Endothelial cell (in vitro differentiated cells): ENCODE measurements at places on chromosomes 6 and 20. TPM values are rescaled to one million over a fixed set of nuclear protein-coding genes. Genes with fewer than 3 reads are reported as not detected.

- no peak overlapping the region for H3K4me3 ChIP-seq
- peak; percentile 53 for DNase-seq
- peaks cover 2% of the 10 kb centered on the region for H3K27me3 ChIP-seq
- peaks cover 5% of the 10 kb centered on the region for H3K36me3 ChIP-seq
These were observed 148.3 kb upstream of the RPS6KA2 start for GRCh38 chr6:166775180-166775922.

- no peaks in the 10 kb centered on the region for H3K36me3 ChIP-seq
- peaks cover 4% of the 10 kb centered on the region for H3K27me3 ChIP-seq
- H3K27ac ChIP-seq: no peak overlapping the region
- no peak for DNase-seq
These were observed 58.7 kb downstream of the KIF13A start for GRCh38 chr6:17928514-17929430.

DNA sequence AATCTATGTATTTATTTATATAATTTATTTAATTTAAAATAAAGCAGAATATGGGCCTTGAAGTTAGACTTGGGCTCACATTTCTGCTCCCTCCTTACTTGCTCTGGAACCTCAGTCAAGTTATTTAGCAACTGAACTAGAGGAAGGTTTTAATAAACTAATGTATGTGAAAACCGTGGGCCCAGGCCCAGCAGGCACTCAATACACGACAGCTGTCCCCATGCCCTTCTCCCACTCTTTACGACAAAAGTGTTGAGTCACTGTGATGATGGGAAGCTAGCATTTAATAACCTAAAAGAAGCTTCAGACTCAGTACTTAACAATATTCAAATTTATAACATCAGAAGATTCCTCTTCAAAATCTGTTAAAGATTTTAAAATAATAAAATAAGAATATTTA is 46.7 kb downstream of the SERAC1 start:
- H3K27ac ChIP-seq: no peak overlapping the region
- DNase-seq: no peak
- peaks cover 5% of the 10 kb centered on the region for H3K36me3 ChIP-seq
- no peaks in the 10 kb centered on the region for H3K4me1 ChIP-seq
- H3K27me3 ChIP-seq: no peaks in the 10 kb centered on the region
- no peak overlapping the region for H3K4me3 ChIP-seq

DNA sequence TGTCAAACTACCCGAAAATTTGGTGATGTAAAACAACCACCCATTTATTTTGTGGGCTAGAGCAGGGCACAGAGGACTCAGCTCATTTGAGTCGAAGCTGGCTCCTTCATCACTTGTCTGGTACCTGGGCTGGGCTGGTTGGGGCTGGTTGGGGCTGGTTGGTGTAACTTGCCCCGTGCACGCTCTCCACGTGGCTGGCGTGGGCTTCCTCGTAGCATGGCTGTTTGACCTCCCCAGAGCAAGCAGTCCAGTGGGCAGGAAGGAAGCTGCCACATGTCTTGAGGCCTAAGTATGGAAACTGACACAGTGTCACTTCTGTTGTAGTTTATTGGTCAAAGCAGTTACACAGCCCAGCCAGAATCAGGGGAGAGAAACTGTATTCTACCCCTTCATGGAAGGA is 27.1 kb downstream of the BCAS4 start:
- no peak overlapping the region for H3K4me3 ChIP-seq
- H3K4me1 ChIP-seq: peaks cover 22% of the 10 kb centered on the region
- no peak for DNase-seq
- H3K36me3 ChIP-seq: peaks cover 5% of the 10 kb centered on the region

DNA sequence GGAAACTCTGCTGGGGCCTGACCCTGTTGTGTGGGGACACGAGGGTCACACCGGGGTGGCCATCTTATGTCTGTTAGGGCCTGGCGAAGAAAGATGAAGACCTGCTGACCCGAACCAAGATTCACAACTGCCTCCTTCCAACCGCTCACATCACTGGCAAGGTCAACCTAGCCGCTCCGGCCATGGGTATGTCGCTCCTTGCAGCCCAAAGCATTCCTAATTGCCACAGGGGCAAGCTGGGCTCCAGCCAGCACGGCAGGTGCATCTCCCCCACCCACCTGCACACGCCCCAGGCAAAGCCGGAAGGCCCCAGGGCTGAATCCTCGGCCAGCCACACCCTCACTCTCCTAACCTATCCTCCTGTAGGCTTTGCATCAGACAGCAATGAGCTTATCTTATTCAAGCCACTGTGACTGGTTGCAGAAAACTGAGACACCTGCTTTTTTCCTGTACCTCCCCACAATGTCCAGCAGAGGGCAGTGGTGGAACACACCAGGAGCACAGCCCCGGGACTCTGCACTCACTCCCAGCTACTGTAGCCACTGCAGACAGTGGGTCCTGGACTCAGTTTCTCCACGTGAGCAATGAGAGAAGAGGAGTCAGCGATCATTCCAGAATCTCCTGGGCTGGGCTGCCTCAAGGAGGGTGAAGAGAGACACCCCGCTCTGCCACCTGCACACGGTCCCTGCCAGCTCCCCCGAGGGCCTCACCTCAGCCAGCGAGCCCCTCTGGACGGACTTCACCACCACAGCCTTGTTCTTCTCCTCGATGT is 170.2 kb downstream of the PREX1 start:
- peaks cover 27% of the 10 kb centered on the region for H3K27me3 ChIP-seq
- H3K4me1 ChIP-seq: peaks cover 17% of the 10 kb centered on the region
- no peak overlapping the region for H3K27ac ChIP-seq
- H3K4me3 ChIP-seq: peak overlapping the region; percentile 69
- peaks cover 71% of the 10 kb centered on the region for H3K36me3 ChIP-seq
- DNase-seq: peak; percentile 64

- no peak overlapping the region for H3K27ac ChIP-seq
- no peak for DNase-seq
- no peak overlapping the region for H3K4me3 ChIP-seq
- peaks cover 2% of the 10 kb centered on the region for H3K27me3 ChIP-seq
These were observed 151.7 kb downstream of the GRIK2 start for GRCh38 chr6:101545191-101545590.

DNA sequence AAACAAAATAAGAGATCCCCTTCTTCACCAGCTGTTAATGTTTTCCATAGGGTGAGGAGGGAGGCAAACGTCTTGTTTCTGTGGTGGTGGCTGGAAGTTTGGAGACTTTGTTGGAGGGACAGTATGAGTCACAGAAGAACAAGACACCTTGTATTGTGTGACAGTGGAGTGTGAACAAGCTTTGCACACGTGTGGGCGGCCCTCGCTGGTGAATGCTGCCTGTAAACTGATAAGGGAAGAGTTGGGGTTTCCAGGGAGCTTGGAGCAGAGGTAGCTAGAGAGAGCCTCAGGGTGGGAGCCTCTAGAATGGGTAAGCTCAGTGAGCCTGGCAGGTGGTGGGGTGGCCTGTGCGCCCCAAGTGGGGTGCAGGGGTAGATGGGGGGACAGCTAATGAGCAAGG is 78.3 kb downstream of the ZDHHC14 start:
- no peak for DNase-seq
- H3K27me3 ChIP-seq: peaks cover 4% of the 10 kb centered on the region
- H3K27ac ChIP-seq: no peak overlapping the region
- H3K4me3 ChIP-seq: no peak overlapping the region
- H3K4me1 ChIP-seq: peaks cover 48% of the 10 kb centered on the region

The ATP6V1G2 gene
- 1.8 TPM for total RNA-seq
